ENCODE measurements at places on chromosomes 2 and 18. TPM values are rescaled to one million over a fixed set of nuclear protein-coding genes. Genes with fewer than 3 reads are reported as not detected.

- peak; percentile 64 for DNase-seq
Measured at GRCh38 chr18:40249390-40250080, 1705.5 kb upstream of the PIK3C3 start.

- peak; percentile 54 for DNase-seq
Measured at GRCh38 chr2:174121612-174122011, 126.7 kb downstream of the OLA1 start.

DNA sequence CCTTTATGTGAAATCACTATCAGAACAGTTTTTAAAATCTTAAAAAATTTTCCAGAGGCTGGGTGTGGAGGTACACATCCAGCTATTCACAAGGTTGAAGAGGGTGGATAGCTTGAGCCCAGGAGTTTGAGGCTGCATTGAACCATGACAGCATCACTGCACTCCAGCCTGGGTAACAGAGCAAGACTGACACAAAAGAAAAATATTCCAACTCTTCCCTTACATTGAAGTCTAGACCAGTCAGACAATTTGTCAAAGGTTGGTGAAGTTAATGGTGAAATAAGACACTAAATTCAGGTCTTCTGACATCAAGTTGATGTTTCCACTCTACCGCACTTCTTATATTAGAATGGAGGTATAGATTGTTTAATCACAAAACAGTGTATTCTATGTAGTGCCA, 52.8 kb downstream of the HYCC2 start:
- no peak for DNase-seq

Gene KIAA2012
- total RNA-seq: not detected

GRCh38 chr2:20186078-20186854, 38.7 kb downstream of the SDC1 start:
- peak; percentile 90 for DNase-seq

- DNase-seq: no peak
Measured at GRCh38 chr18:35241448-35241804, 592 bp downstream of the ZNF397 start.

Gene SLC5A7
- total RNA-seq: not detected

Gene FBXO15
- 0.71 TPM for total RNA-seq

Gene NAT8
- total RNA-seq: not detected

DNA sequence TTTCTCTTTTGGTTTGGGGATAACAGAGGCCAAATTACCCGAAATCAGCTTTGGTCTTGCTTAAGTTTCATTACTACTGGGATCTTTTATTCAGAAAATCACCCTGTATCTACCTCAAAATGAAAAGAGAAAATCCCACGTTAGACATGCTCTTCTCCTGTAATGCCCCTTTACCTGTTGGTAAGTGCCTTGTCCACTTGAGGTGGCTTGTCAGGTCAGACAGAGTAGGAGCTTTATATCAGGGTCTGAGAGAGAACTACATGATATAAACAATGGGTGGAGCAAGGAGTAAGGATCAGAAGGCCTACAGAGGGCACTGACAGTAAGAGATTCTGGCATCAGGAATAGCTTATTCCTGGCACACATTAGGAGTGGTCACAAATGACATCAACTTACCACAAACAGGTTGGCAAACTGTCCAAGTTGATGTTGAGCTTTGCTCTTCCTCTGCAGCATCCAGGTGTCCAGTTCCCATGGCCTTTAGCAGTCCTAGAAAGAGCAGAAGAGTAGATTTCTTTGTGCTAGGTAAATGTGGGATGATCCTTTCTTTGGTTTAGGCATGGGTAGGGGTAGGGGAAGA, at the start of gene REG1B:
TSS of gene REG1B (minus strand) at position 209 of the 580 bp plus-strand sequence. CDS start 381 bp downstream, outside the sequence.
- no peak for DNase-seq

Gene UGGT1
- 33.0 TPM for total RNA-seq

GRCh38 chr2:177335917-177336450, 56.6 kb upstream of the AGPS start:
- DNase-seq: peak; percentile 37

Gene MALT1
- total RNA-seq: 92.5 TPM

DNA sequence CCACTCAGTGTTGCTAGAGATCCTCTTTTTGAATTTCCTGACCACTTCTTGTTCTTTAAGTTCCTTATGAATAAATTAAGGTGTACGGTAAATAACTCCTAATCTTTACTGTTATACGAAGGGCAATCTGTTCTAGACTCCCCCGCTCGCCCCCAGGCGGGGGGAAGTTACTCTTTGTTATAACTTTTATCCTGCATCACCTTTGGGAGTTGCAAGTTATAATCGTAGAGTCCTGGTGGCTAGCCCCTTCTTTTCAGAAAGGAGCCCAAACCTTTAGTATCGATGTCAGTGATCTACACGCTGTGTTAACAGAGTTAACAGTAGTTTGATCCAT, 652 bp downstream of the GCA start:
- no peak for DNase-seq

DNA sequence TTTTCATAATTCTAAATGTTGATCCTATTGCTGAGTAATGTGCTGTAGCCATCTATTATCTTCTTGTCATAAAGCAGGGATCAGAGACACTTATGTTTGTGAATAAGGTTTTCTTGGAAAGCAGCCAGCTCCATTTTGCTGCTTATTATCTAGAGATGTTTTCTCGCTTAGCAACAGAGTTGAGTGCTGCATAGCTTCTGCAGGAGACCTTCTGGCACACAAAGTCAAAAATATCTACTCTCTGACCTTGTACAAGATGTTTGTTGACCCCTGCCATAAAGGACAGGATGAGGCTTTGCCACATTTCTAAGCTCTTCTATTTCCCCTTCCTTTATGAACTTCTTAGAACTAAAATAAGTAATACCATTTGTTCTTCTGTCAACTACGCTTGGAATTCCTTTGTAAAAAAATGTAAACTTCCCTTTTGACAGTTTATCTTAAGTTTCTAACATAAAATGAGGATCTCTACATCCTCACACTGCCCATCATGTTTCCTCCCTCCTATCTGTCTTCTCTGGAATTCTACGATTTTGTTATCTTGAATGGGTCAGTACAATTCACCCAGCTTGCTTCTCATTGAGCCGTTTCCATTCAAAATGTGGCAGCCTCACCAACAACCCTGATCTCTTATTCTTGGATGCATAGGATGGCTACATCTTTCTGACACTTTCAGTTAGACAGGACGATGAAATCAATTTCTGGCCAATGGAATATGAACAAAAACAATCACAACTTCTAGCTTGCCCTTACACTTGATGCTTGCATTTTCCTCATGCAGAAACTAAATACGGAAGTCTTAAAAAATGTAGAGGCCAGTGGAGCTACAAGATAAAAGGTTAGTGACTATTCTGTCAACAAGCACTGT, 1377.0 kb downstream of the SUCLG1 start:
- peak; percentile 67 for DNase-seq

DNA sequence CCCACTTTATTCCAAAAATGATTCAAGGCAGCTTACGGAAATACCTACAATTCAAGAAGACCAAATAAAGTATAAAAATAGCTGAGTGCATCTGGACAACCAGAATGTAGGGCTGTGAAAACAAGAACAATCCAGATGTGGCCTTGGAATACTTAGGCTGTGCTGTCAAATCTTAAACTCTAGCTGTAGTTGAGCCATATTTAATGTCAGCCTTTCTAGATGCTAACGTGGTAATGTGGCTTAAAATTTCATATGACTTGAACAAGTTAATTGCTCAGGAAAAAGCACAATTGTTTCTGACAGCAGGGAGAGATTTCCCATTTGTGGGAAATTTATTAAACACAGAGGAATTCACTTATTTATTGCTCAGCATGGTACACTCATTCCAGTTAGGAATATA, 14.6 kb upstream of the NAPG start:
- DNase-seq: no peak

DNA sequence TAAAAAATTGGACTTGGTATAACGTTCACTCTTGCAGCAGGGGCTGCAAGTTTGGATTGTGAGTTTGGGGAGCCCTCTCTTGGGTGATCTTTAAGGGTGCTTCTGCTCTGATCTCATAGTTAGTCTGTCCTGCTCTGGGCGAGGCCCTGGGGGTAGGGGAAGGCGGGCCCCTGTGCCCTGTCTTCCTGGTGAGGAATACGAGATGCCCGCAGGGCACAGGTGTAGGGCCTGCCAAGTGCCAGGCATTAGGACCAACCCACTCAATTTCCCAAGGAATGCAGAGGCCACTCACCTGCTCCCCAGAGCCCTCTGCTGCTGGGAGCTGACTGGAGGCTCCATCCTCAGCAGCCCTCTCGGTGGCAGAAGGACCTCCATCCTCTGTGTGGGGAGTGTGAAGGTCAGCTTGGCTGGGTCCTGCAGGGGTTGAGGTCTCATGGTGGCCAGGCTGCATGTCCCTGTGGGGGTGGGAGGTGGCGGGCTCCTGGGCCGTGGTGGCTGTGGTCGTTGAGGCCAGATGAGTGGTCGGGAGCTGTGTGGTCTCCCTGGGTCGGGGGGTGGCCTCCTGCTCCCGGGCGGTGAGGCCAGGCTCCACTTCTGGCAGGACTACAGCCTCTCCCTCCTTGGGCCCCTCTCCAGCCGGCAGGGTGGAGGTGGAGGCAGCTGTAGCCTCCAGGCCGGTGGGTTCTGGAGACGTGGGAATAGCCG, 21.3 kb downstream of the SDC1 start:
- DNase-seq: no peak

DNA sequence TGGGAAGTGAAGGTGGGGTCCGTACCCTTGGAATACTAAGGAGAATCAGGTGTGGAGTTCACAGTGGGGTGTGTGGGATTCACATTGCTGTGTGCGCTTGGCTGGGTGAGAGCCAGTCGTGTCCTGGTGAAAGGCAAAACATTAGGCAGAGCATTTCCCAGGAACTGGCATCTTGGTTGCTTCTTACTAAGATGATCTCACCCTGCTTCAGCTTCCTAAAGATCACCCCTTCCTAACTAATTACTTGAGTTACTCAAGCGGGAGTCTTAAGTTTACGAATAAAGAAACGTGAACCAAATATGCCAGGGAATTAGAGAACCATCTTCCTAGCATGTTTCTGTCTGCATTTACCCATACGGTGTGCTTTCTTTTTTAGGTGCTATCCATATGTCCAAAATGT, 122.9 kb downstream of the NCK2 start:
- no peak for DNase-seq

DNA sequence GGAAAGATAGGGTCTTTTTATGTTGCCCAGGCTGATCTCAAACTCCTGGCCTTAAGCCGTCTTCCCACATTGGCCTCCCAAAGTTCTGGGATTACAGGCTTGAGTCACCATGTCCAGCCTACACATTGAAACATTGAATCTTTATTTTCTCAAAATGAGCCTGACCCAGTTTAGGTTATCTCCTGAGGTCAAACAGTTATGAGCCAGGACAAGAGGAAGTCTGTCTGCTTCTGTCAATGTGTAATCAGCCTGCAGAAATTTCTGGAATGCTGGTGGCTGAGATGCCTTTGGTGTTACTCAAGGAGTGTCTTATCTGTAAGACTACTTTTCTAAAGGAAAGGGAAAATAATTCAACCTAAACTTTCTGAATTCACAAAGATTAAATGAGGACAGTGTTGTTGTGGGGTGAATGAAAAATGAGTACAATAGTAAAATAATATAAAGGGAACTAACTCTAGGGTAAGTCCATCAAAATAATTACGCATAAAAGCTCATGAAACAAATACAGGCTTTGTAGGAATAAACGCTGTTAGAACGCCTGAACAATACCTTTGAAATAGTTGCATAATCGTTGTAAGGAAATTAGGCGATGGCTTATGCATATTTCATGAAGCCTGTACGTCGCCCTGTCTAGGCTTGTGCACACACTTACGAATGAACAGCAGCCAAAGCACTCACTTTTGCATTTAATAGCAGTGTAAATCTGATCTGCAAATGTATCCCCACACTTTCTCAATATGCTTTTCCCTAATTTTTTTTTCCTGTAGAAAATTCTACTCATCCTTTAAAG, 260.8 kb downstream of the RDH14 start:
- DNase-seq: peak; percentile 92

Gene GPC1
- 26.9 TPM for total RNA-seq

- DNase-seq: peak; percentile 97
Measured at GRCh38 chr2:84919885-84920580, 14.6 kb downstream of the TMSB10 start.

DNA sequence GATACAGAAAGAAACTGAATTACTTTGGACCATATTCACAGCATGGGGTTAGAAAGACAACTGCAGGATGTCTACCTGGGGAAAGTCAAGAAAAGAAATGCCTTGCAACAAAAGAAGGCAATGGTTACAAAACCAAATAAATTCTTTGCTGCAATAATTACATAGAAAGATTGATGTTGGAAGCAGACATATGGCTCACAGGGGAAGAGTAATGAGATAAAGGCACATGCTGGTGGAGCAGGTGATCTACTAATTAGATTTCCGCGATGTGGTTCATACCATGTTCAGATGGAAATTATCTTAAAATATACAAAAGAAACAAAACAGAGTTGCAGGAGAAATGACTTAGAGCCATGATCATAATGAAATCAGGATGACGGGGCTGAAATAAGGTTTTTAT, 718.8 kb upstream of the PKDCC start:
- no peak for DNase-seq

GRCh38 chr2:196537311-196537710, 102.2 kb upstream of the CCDC150 start:
- no peak for DNase-seq

Gene CNDP2
- total RNA-seq: 31.9 TPM

- DNase-seq: no peak
Measured at GRCh38 chr2:20404950-20405349, 41.9 kb upstream of the RHOB start.

Gene ST6GAL2
- not detected for total RNA-seq

GRCh38 chr2:3406501-3406900, 27.0 kb downstream of the TRAPPC12 start:
- no peak for DNase-seq

Gene SERPINB10
- total RNA-seq: not detected

GRCh38 chr2:61328707-61329251, 142.1 kb downstream of the USP34 start:
- DNase-seq: peak; percentile 84

DNA sequence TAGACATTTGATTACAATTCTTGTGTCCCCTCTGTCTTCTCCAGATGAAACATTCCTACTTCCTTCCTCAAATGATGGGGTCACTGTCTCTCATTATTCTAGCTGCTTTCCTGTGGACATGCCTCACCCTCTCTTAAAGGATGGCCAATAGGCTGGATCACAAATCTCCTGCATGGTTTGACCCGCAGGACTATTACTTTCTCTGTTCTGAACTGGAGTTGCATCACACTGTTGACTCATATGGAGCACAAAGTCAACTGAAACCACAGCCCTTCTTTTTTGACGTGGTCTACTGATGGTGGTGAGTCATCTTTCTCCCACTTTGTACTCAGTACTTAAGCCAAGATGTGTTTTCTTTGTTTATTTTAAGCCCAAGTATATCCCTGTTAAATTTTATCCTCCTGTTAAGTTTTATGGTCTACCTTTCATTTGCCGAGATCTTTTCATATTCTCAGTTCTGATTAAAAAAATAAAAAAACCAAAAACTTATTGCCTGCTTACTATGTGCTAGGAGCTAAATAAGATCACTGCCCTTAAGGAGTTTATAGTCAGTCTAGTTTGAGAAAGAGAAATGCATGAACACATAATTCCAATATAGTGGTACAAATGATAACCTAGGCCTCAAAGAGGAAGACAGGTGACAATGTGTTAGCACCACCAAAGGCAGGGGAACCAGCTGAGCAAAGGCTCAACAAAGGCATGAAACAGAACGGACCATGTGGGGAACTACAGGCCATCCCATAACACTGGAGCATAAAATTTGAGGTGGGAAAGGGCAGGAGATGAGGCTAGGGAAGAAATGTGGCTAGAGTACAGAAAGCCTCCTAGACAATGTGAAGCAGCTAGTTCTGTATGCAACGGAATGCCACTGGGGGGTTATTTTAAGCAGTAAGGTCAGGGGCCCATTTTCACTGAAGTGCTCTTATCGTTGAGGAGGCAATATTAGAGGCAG, 67.6 kb upstream of the ZFP36L2 start:
- DNase-seq: peak; percentile 97

Gene PMS1
- total RNA-seq: 17.5 TPM

Gene NOL4
- not detected for total RNA-seq

Measured in M059J (cell line).